ENCODE measurements at places on chromosomes 5 and 9. TPM values are rescaled to one million over a fixed set of nuclear protein-coding genes. Genes with fewer than 3 reads are reported as not detected.

DNA sequence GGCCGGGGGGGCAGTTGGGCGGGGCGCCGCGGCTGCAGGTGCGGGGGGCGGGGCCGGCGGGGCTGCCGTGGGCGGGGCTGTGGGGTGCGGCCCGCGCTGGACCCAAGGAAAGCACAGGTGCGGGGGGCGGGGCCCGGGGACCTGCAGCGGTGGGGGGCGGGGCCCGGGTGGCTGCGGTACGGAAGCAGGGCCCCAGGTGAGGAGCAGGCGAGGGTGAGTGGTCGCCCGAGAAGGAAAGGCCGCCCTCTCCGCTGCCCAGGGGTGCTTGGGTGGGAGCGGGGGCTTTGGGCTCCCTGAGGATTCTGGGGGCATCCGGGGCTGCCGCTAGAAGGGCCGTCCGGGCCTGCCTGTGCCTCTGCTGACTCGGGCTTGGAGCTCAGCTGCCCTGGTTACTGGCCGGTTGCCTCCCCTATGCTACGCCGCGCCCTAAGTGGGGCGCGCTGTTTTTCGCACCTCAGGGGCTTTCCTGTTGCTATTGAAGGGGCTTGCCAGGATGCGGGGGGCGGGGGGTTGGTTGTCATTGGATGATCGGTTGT is 767 bp downstream of the RALGPS1 start:
- H3K36me3 ChIP-seq: no peaks in the 10 kb centered on the region
- DNase-seq: peak; percentile 89
- H3K27ac ChIP-seq: no peak overlapping the region
- peaks cover 3% of the 10 kb centered on the region for H3K4me1 ChIP-seq

DNA sequence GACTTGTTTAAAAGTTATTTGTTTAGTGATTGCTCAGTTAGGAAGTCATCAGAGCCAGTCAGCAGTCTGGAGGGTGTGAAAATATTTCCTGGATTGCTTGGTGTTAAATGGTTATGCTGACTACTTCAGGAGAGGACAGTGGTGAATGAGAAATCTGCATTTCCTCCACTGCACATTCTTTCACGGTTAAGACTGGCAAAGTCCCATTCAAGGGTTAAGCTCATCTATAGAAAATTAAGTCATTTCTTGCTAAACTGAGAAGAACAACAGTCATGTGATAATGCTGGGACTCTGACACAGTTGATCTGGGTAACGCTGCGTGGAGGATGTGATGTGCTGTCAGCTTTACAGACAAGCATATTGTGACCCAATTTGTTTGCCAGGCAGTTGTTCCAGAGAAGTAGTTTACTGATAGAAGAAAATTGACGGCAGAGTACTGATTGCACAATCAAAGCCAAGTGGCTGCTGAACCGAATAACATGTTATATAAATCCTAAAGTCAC is 80.4 kb downstream of the GRAMD2B start:
- DNase-seq: no peak
- peaks cover 3% of the 10 kb centered on the region for H3K4me1 ChIP-seq
- no peak overlapping the region for H3K4me3 ChIP-seq
- no peaks in the 10 kb centered on the region for H3K36me3 ChIP-seq
- peak overlapping the region; percentile 55 for H3K27ac ChIP-seq

- H3K27me3 ChIP-seq: no peaks in the 10 kb centered on the region
- no peaks in the 10 kb centered on the region for H3K4me1 ChIP-seq
- no peaks in the 10 kb centered on the region for H3K36me3 ChIP-seq
- no peak overlapping the region for H3K27ac ChIP-seq
Measured at GRCh38 chr5:117945258-117945657, 1043.1 kb downstream of the DTWD2 start.

The RHOBTB3 gene
- 54.5 TPM for total RNA-seq

The ADAMTS6 gene
- total RNA-seq: 6.7 TPM

Measured in kidney (tissue), 22 donors.